Left lung (tissue), 14 donors: ENCODE measurements at places on chromosomes 11 and 22. TPM values are rescaled to one million over a fixed set of nuclear protein-coding genes. Genes with fewer than 3 reads are reported as not detected.

GRCh38 chr11:112778091-112778876 is 182.9 kb upstream of the NCAM1 start:
- no peak for DNase-seq

DNA sequence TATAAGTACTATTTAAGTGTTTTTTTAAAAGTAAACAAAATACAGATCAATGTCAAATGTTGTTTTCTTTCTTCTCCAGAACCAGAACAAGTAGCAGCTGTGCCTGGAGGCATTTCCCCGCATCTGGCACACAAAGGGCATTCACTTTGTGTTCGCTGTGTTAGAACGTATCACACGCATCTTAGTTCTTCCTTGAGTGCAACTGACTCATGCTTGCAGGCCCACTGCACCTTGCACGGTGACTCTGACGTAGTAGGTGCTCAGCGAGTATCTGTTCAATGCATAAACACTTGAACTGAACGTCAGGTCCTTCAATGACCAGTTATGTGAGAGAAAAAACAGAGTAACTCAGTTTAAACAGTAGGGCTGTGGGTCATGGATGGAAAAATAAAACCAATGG is 3.5 kb downstream of the IFT27 start:
- no peak for DNase-seq

DNA sequence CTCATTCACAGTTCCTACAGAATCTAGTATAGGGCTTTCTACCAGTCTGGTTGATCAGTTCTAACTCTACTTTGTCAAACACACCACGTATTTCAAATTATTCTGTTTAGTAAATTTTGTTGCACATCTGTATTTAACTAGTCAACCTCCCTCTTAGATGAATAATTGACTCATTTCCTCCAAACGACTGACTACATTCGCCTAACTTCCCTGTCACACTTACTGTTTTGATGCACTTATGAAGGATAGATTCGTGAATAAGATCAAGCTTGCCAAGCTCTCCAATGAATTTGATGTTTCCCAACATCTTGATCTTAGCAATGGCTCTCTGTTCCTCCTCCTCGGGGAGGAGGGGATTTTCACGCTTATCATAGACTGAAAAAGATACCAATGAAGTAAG is 5.0 kb downstream of the EIF4G2 start:
- DNase-seq, result no peak

GRCh38 chr11:55106391-55106790 is 155.6 kb upstream of the TRIM48 start:
- no peak for DNase-seq

DNA sequence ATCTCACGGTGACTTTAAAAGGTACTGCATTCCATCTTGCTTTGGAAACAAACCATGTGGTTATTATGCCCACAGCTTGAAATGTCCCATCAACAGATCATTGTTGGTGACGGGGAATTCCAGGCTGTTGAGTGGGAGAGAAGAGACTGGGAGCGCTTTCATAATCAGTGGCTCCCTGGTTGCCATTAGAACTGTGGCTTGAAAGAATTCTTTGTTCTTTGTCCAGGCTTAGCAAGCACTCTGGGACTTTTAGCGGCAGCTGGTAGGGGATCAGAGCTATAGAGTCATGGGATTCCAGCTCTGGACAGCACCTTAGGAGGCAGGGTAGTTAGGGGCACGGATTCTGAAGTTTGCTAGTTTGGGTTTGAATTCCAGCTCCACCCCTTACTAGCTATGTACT is 22.0 kb downstream of the MMP20 start:
- DNase-seq, result no peak

GRCh38 chr22:46909237-46910030 is 147.0 kb downstream of the TBC1D22A start:
- DNase-seq, result no peak

DNA sequence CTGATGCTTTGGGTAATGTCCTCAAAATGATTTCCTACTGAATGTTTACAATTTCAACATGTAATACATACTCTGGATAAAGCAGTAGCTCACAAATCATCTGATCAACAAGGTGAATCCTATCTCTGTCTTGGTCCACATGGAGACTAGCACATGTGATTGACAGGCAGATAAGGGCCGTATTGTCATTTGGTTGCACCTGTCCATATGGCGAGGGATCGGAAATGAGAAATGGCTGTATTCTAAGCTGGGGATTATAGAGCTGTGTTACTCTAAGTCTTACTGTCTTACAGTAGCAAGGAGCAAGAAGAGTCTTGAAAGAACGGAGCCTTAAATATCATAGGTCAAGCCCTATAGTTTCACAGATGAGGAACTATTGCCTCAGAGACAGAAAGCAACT is 55.7 kb downstream of the APIP start:
- no peak for DNase-seq

DNA sequence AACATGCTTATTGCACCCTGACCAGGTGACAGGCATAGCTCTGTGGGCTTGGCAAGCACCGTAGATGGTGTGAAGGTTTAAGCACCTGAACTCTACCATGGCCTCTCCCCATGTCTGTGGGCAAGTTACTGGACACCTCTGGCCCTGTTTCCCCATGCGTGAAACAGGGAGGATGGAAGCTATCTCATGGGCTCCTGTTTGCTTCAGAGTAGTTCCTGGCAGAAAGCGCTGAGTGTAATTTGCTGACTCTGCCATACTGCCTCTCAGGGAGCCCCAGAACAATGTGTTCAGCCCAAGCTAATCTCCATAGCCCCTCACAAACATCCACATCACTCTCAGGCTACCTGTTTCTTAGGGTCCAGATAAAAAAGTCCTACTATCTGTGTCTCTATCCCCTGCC is 2.4 kb downstream of the CBX6 start:
- no peak for DNase-seq

- no peak for DNase-seq
Observed at GRCh38 chr22:17348464-17349103, 20.7 kb upstream of the CECR2 start.

GRCh38 chr22:31107894-31108218 is 488 bp upstream of the SELENOM start:
- no peak for DNase-seq

DNA sequence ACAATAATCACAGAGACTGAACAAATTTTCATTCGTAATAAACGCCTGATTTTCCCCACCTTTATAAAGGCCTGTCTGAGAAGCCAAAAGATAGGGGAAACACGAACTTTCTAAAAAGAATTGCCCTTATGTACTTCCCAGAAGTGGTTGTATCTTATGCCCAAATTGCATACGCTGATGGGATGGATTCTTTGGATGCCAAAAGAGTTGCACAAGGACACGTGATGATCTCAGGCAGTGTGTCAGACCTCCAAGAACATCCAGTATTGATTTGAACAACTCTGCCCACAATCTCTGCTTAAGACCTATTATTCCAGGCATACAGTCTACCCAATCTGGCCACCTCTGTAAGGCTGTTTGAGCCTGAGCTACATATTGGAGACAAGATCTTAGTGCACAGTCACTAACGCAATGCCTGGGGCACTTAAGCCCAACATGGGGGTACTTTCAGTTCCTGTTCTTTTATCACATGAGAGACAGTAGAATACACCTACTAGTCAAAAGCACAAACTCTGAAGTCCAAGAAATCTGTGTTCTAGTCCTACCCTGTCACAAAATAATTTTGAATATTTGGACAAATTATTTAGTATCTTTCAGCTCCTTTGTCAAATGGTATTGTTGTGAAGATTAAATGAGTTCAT is 38.9 kb downstream of the OR10A6 start:
- DNase-seq, result no peak

GRCh38 chr22:48098921-48099245 is 1336.4 kb downstream of the TBC1D22A start:
- DNase-seq, result no peak

GRCh38 chr22:47354668-47355387 is 592.4 kb downstream of the TBC1D22A start:
- no peak for DNase-seq

GRCh38 chr11:133040289-133040900 is 491.9 kb downstream of the OPCML start:
- no peak for DNase-seq

GRCh38 chr11:46270684-46271083 is 6.8 kb upstream of the CREB3L1 start:
- DNase-seq, result no peak

DNA sequence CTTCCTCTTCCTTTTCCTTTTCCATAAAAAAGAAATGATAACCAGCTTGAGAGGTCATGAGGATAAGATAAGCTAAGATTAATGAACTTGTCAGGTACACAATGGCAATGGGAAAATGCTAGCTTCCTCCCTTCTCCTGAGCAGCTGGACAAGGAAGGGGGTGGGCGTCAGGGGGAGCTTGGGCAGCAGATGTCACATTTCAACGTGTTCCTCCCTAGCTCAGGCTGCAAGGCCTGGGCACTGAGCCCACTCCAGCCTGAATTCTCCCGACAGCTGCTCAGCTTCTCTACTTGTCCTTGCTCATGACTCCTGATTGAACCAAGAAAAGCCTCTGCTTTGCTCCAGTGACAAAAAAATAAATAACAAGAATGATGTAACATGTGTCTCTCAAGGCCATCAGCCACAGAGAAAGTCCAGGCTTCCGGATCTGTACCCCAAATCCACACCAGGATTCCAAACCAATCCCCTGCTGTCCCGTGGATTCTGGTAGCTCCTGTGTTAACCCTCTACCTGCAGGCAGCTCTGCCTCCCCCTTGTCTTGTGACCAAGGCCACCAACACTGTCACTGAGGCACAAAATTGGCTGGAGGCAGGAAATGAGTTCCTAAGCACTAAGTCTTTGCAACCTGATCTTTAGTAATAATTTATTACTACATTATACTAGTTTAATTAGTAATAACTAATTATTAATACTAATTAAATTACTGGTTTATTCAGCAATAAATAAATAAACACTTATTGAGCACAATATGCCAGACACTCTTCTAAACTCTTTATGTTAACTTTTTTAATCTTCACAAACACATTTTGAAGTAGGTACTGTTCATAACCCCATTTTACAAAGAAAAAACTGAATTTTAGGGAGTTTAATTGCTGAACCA is 146.5 kb downstream of the CCDC34 start:
- DNase-seq, result no peak

DNA sequence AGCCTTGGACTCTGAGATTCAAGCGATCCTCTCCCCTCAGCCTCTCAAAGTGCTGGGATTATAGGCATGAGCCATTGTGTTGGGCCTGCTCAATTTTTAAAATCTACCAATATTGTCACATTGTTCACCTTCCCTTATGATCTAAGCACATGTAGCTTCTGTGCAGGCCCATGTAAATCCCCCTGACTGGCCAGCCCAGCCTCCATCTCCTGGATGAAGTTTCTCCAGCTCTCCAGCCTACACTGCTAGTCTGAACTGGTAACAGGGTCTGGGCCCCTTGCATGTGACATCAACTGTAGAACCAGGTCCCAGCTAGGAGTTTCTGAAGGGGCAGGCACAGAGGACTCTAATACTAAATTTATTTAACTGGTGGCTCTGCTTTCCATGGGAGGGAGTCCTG is 32.8 kb upstream of the YPEL1 start:
- no peak for DNase-seq

GRCh38 chr22:27748349-27748748 is 53.2 kb downstream of the MN1 start:
- DNase-seq, result no peak

GRCh38 chr22:27240298-27241075 is 561.1 kb downstream of the MN1 start:
- no peak for DNase-seq

- DNase-seq, result no peak
Observed at GRCh38 chr22:17964156-17964555, 60.2 kb downstream of the MICAL3 start.

GRCh38 chr11:4059424-4059823 is 35.2 kb upstream of the RRM1 start:
- no peak for DNase-seq

DNA sequence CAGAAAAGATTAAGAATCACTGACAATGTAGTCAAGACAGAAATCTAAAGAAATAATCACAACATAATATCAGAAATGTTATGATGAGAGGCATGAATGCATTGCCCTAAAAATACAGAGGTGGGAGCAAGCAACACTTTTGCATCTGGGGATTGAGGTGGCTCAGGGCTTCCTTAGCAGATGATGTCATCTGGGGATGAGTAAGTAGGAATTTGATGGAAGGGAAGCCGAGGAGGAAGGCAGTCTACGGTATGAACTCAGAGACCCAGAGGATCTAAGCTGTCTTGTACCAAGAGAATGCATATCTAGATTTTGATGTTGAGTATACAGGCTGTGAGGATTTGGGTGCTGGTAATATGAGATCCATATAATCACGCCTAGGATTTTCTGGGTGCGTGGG is 193.0 kb upstream of the SNX19 start:
- no peak for DNase-seq

- DNase-seq, result peak; percentile 84
Observed at GRCh38 chr11:72625691-72626413, 48.4 kb downstream of the PDE2A start.

- peak; percentile 53 for DNase-seq
Observed at GRCh38 chr11:63613517-63614135, 607 bp downstream of the PLAAT3 start.

- no peak for DNase-seq
Observed at GRCh38 chr22:48106215-48106614, 1343.8 kb downstream of the TBC1D22A start.

- peak; percentile 18 for DNase-seq
Observed at GRCh38 chr22:20571531-20572007, 64.2 kb downstream of the MED15 start.

GRCh38 chr11:127648583-127648982 is 648.0 kb upstream of the KIRREL3 start:
- DNase-seq, result no peak

GRCh38 chr11:129967996-129968395 is 34.6 kb downstream of the PRDM10 start:
- no peak for DNase-seq

DNA sequence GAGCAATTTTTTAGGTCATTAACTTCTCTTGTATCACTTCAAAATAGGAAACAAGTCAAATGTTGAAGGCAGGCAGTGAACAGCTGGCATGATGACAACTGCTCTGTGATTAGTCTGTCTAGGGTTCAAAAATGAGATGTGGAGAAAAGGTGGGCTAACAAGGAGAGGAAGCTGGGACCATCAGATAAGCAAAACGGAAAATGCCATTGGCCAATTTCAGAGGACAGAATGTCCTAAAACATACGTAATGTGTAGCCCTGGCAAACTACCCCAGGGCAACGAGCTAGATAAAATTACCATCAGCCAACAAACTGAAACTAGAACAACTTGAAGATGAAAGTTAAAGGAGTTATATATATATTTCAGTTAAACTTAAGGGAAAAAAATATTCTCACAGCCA is 93.2 kb downstream of the RELT start:
- no peak for DNase-seq

DNA sequence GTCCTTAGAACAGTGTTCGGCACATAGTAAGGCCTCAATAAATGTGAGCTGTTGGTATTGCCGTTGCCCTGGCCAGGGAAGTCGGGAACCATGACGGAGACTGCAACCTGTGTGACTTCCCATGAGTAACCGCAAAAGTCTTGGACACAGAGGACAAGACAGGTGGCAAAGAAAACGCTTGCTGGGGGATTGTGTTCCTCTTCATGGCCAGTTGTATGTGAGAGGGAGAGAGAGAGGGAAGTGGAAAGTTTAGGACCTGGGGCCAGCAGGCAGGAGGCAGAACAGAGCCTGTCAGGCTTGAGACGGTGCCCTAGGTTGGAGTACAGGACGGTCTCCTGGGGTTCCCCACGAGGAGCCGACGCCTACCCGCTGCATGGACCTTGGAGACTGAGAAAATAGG is 90.2 kb downstream of the CEP164 start:
- no peak for DNase-seq

SLC22A25 gene
- total RNA-seq, result not detected

RAG2 gene
- total RNA-seq, result not detected

TRIM22 gene
- total RNA-seq, result 122 TPM

DNAJB7 gene
- total RNA-seq, result not detected

APOL2 gene
- 63.0 TPM for total RNA-seq

MMP11 gene
- total RNA-seq, result 5.3 TPM

OR2AT4 gene
- not detected for total RNA-seq

POU2AF1 gene
- 4.5 TPM for total RNA-seq
